ENCODE measurements at places on chromosomes 1 and 21.

- no peak for DNase-seq
Observed at GRCh38 chr21:31064803-31065202, 26.5 kb upstream of the KRTAP19-8 start.

- peak; percentile 89 for DNase-seq
Observed at GRCh38 chr21:29114765-29115500, 15.5 kb upstream of the MAP3K7CL start.

- DNase-seq, result no peak
Observed at GRCh38 chr1:174556392-174556791, 108.6 kb downstream of the GPR52 start.

DNA sequence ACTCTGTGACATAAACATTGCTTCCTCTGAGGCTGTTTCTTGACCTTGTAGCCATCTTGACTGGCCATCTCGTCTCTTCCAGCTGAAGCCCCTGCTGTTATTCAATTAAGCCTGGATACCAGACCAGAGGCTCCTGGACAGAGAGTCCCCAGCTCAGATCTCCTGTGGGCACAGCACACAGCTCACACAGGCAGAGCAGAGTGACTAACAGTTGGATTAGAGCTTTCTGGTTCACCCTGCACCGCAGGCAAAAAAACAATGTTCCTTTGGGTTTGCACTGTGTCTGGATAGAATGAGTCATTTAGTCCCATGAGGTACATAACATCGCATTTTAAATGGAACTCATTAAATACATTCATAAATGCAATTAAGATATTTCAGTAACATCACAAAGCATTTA is 33.4 kb upstream of the USH2A start:
- DNase-seq, result peak; percentile 91

DNA sequence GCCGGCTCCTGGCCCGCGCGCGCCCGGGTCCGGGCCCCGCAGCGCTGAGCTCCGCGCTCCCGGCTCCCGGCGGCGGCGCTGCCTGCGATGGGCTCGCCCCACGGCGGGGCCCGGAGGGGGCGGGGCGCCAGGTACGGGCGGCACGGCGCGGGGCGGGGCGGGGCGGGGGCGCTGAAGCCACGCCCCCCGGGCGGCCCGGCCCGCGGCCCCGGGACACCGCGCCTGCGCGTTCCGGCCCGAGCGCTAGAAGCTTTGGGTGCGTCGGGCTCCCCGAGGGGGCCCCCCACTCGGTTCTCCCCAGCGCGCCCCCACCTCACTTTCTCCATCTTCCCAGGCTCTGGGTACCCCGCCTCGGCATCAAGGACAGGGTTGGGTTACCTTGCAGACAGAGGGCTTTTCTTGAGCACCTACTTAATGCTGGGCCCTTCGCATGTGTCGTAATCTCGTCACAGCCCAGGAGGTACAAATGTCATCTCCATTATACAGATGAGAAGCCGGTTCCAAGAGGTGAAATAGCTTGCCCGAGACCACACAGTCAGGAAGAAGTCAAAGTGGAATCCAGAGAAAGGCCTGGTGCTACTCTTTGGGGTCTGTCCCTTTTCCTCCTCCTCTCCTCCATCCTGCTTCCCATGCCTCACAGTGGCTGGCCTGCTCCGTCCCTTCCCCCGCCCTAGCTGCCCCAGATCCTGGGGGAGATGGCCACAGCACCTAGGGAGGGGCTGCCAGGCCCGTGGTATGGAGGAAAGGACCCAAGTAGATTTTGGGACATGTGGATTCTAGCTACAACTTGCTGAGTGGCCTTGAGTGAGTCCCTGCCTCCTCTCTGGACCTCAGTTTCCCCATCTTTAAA is 46.5 kb downstream of the RAP1GAP start:
- no peak for DNase-seq

GRCh38 chr1:37240897-37241296 is 206.6 kb upstream of the GRIK3 start:
- DNase-seq, result no peak

- peak; percentile 94 for DNase-seq
Observed at GRCh38 chr1:2290595-2291510, 62.7 kb downstream of the SKI start.

GRCh38 chr1:7515904-7516303 is 255.2 kb upstream of the VAMP3 start:
- DNase-seq, result no peak

DNA sequence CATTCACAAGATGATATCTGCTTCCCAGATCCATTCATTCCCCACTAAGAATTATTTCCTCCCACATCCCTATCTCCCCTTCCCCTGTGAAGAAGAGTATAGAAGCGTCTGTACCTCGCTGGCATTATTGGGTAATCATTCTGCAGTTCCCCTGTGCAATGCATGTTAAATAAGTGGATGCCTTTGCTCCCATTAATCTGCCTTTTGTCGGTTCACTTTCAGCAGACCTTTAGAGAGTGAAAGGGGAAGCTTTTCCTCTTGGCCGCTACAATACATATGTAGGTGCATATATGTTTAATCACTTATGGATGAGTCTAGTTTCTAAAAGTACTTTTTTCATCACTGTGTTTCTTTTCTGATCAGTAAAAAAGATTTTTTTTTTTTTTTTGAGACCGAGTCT is 7.0 kb downstream of the CLCN6 start:
- no peak for DNase-seq

DNA sequence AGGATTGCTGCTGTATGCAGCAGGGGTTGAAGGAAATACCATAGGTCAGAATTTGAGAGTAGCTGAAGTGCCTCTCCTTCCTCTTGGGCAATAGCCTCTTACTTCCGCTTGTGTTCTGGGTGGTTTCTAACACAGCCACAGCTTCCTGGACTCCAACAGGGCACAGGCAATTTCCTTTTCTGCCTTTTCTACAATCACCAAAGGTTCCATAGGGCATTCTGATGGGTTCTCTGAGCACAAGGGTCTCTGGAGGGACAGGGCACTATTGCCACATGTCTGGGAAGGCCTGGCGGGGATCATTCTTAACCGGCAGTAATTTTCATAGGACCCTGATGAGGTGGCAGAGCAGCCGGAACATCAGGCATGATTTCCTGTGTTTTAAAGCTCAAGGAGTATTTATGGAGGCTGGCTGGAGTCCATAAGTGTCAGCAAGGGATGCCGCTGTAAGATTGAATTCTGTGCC is 5.5 kb upstream of the AGTRAP start:
- DNase-seq, result no peak

GRCh38 chr1:94120991-94121390 is at the start of gene ABCA4:
Gene ABCA4, minus strand, starts transcription at chr1:94121148. Its CDS starts 103 bp downstream, at chr1:94121045.
- no peak for DNase-seq

DNA sequence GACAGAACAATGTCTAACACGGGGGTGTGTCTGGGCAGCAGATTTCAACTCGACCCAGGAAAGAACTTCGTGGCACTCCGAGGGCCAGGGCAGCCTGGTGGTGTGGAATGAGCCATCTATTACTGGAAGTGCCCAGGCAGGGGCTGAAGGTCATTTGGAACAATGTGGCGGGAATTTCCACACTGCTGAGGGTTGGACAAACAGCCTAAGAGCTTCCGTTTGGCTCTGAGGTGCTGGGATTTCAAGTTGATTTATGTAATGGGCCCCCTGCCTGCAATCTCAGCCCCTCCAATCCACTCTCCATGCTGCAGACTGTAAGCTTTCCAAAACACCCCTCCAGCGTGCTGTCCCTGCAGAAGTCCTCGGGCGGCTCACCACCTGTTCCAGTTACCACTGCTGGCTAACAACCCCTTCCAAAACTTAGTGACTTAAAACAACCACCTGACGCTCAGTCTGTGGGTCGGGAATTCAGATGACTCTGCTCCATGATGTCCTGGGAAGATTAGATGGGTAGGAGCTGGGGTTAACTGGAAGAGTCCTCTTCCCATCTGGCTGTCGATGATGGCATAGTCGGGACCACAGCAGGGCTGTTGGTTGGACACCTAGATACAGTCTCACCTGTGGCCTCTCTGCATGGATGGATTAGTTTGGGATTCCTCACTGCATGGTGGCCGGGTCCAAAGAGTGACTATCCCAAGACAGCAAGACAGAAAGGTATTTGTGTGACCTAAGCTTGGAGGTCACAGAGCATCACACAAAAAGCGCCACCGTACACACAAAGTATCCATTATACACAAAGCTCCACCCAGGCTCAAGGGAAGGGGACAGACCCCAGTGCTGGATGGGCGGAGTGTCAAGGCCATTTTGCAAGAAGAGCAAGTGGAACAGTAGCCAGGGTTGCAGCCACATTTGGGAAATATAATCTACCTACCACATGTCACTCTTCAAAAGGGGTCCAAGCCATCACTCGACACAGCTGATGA is 89.7 kb upstream of the IFFO2 start:
- DNase-seq, result no peak

GRCh38 chr1:90074566-90074965 is 79.7 kb downstream of the ZNF326 start:
- no peak for DNase-seq

DNA sequence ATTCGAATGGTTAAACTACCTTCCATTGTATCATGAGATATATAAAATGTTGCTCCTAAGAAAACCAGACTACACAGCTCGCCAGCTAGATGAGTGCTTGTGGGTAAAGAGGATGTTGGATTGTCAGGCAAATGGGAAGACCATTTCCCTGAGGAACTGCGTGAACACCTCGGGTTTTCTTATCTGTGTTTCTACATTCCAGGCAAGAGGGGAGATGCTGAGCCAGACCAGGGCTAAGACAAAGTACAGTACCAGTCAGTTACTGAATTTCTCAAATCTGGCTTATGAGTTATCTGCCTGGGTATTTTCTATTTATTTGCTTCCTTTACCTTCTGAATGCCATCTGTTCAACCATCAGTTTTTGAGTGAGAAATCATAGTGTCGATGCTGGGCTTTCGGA is 170.8 kb downstream of the PLA2G4A start:
- DNase-seq, result no peak

DNA sequence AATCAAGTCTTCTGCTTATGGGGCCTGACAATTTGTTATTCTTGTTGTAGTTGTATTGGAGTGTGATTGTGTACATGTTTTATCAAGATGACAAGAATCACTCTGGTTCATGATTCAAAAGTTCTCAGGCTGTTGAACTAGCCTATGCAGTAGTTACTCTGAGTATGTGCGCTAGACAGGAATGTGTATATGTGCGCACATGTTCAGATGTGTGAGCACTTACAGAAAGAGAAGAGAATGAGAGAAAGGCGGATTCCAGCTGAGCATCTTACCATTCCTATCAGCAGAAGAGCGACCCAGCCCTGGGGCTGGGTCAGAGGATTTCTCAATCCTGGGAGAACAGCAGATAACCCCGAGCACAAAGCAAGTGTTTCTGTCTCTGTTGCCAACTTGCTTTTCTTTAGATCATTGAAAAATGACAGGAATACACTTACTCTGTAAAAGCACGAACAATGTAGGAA is 110.8 kb upstream of the HOOK1 start:
- DNase-seq, result no peak

DNA sequence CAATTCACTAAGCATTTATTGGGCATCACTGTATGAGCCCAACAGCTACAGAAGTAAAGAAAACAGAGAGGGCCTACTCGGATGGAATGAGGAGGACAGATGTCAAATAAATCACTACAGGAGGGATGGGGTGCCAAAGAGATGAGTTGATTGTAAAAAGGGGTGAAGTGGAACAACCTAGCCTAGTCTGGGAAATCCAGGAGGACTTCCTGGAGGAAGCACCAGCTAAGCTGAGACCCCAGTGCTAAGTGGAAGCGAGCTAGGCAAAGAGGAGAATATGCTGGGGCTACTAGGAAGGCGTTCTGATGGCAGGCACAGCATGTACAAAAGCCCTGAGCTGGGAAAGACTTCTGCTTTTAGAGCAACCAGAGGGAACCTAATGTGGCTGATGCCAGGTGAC is 42.1 kb downstream of the TAS1R2 start:
- DNase-seq, result no peak

DNA sequence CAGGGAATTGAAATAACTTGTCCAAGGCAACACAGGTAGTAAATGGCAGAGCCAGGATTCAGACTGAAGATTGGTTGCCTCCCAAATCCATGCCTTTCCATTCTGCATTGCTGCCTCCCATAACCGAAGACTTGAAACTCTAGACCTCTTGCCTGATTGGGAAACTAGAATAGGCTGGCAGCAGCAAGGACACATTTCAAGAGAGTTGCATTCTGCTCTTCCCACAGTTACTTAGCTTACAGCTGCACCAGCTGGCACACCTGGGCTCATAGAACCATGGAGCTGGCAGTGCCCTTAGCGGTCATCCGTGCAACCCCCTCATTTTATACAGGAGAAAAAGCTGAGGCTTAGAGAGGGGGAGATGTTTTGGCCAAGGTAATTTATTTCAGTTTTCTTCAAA is 8.0 kb downstream of the TRNAU1AP start:
- no peak for DNase-seq

GRCh38 chr1:170533298-170533697 is 1.3 kb downstream of the GORAB start:
- DNase-seq, result peak; percentile 49

GRCh38 chr1:1629430-1630190 is 2.4 kb upstream of the MMP23B start:
- no peak for DNase-seq

GRCh38 chr1:52629667-52630066 is 3.3 kb upstream of the SHISAL2A start:
- DNase-seq, result no peak

- peak; percentile 8 for DNase-seq
Observed at GRCh38 chr1:67191668-67192520, 25.6 kb downstream of the IL23R start.

DNA sequence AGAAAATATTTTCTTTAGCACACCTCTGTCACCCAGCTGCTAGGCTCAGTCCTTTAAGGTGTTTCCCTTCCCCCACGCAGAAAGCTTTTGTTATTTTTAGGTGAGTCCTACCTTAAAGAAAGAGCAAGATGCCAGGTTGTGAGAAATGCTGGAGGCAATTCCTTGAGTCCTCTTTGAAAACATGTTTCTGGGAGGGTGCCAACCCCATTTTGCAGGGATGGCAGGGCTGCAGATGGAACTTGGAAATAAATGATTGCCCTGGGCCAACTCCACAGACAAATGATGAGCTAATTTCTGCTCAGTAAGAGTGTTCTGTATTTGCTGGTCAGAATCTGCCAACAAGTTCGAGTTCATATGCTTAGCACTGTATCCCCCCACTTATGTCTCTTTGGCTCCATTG is 119.2 kb upstream of the RAB3GAP2 start:
- DNase-seq, result no peak

- no peak for DNase-seq
Observed at GRCh38 chr1:203133970-203134725, 6.6 kb downstream of the ADORA1 start.

DNA sequence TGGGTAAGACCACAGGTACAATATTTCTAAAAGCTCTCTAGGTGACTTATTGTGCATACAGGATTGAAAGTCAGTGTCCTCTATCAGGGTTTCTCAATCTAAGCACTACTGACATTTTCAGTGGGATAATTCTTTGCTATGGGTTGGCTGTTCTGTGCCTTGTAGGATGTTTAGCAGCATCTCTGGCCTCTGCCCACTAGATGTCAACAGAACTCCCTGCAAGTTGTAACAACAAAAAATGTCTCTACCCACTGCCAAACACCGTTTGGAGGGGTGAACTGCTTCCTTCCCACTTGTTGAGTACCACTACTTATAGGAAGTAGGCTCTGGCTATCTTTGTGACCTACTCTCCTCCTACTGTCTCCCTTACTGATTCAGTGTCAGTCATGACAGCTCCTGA is 90.1 kb upstream of the ZRANB2 start:
- DNase-seq, result no peak
